Right renal cortex interstitium (tissue), 3 donors: ENCODE measurements at places on chromosomes 3 and 15. TPM values are rescaled to one million over a fixed set of nuclear protein-coding genes. Genes with fewer than 3 reads are reported as not detected.

GRCh38 chr3:83438188-83438587 is 1520.6 kb upstream of the CADM2 start:
- DNase-seq, result no peak

- no peak for DNase-seq
These were observed 537.8 kb downstream of the OTOL1 start for GRCh38 chr3:162034368-162034767.

DNA sequence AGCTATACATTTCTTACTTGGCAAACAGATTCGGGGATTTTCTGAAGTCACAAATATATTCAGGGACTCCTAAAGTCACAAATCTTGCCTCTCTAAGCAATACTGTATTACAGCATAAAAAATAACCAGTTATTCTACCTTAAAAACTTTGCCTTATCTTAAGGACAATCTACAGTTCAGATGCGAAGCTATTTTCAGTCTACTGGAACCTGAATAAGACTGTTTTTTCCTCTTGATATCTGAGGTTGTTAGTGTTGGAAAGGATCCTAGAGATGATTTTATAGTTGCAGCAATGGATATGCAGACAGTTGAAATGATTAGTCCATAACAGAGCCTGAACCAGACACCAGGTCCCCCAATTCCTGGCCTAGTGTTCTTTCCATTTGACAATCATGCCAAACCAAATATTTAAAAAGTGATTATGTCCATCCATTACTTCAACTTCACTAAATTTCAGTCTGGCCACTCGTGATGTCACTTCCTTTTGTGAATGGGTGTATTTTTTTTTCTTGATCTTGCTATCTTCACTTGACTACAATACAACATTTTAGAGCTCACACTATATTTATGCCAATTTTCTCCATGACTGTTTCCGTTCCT is 1.8 kb downstream of the HDGFL3 start:
- DNase-seq, result no peak

- no peak for DNase-seq
These were observed 19.7 kb downstream of the TM4SF4 start for GRCh38 chr3:149494022-149494758.

- DNase-seq, result no peak
These were observed 252 bp upstream of the ARMC8 start for GRCh38 chr3:138186803-138187295.

DNA sequence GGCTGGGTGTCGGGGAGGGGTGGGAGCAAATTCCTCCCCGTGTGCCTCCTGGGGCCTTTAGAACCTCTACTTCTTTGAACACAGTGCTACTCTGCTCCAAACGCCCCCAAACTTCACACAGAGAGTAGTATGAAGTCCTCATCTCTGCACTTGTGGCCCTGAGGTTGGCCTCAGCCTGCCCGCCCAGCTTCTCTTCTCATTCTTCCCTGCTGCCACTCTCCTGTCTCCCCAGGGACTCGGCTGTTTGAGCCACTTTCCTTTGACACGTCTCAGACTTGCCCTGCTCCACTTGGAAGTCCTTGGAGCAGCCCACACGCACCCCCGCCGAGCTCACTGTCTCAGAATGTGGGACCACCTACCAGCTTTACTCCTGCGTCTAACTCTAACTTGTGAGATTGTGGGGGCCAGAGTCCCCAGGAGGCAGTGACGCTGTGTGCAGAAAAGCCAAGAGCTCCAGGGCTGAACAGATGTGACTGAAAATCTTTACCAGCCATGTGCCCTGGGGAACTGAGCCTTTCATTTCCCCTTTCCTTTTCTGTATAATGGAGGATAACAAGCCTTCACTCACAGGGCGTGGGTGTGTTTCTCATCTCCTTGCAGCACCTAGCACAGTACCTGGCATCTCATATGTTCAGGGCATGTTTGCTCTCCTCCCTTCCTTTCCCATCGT is 233.6 kb upstream of the CTDSPL start:
- DNase-seq, result no peak

Gene CASR
- 21.2 TPM for polyA plus RNA-seq

- no peak for DNase-seq
These were observed 103.6 kb downstream of the TGFBR2 start for GRCh38 chr3:30710017-30710416.

GRCh38 chr3:78794431-78794830 is 973.4 kb downstream of the ROBO1 start:
- no peak for DNase-seq

- DNase-seq, result no peak
These were observed 80.6 kb upstream of the RNF7 start for GRCh38 chr3:141657516-141657915.

DNA sequence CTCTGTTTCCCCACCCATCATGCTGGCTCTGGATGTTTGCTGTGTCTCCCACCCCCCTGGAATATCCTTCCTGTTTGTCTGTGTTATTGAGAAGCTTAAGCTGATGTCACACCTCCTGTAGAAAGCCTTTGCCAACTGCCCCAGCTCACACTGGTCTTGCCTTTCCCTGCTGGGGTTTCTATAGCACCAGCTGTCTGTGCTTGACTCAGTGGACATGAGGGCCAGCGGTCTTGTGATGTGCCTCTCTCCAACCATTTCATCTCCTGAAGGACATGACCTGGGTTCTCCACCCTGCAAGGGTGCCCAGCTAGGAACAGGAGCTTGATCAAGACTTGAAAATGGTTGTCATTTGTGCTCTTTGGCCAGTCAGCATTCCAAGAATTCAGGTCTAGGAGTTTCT is 14.7 kb downstream of the TMEM40 start:
- no peak for DNase-seq

- no peak for DNase-seq
These were observed 3.4 kb downstream of the RARRES1 start for GRCh38 chr3:158728851-158729250.

GRCh38 chr15:68279779-68280753 is 2.5 kb downstream of the FEM1B start:
- no peak for DNase-seq

Gene NISCH
- 97.7 TPM for polyA plus RNA-seq

Gene C3orf70
- polyA plus RNA-seq, result 8.2 TPM

DNA sequence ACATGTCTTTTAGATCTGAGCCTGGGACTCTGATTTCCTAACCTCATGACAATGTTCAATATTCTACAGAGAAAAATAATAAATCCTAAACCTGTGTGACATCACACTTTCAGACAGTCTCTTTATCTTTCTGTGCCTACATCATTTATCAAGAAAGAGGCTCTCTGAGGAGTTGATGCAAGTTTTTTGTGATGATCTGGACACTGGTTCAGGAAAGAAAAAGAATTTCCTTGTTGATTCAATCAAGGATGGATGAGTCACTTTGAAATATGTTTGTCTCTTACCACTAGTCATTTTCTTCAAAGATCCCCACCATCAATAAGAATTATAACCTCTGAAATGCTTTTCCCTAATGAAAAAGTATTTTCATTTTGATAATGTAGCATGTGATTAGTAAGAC is 404.6 kb downstream of the WDR72 start:
- no peak for DNase-seq

DNA sequence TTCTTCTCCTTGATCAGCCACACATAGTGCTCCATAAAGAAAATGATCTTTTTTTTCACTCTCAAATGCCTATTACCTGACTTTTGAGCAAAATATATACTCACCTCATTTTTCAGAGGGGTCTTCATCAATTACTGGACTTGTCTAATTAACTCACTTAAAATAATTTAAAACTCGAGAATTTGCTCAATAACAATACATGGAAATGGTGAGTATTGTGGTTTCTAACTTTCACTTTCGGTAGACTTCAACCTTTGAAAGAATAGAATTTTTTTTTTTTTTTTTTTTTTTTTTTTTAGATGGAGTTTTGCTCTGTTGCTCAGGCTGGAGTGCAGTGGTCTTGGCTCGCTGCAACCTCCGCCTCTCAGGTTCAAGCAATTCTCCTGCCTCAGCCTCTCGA is 17.7 kb upstream of the EPHB1 start:
- DNase-seq, result no peak

DNA sequence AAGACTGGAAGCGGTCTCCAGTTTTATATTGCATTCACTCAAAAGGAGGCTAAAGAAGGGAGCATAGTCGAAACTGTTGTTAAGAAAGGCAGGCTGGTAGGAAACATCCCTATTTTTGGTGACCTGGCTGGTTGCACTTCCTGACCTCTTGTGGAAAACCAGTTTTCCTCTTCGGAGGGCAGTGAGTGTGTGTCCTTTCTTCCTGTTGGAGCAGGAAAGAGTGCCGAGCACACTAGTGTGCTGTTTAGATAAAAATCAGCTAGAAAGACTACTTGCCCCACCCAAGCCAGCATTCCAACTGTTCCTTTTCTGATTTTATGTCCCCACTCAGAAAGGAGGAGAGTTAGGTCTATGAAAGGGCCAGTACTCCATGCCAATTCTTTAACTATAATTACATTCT is 65.1 kb upstream of the CCR4 start:
- DNase-seq, result no peak

Gene ACAN
- 4.9 TPM for polyA plus RNA-seq

Gene EPHA3
- 5.2 TPM for polyA plus RNA-seq

DNA sequence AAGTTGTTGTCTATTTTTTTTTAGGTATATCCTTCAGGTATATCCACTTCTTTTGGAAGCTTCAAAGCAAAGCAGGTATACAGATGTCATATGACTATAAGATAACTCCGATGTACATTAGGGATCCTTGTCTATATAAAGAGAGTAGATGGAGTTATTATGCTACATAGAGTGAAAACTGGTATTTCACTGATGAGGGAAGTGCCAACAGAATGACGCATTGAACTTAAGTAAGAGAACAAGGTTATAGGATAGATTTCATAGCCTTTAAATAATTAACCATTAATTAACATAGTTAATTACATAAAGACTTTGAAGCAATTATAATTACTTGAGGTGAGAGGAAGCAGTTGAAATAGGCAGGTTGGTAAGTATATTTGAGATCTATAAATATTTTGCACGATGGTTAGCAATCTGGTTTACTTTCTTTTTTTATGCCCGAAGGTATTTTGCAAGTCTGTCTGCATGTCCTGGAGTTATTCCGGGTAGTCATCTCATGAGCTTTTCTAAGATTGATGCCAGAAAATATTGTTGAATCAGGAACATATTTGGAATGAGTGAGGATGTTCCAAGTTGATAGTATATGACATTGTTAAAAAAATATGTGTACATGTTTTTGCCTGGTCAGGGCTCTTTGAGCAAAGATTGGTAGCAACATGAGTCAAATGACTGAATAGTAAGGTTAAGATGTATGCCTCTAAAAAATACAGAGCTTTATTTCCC is 299.5 kb upstream of the KCNMB2 start:
- no peak for DNase-seq

Gene DNAH12
- 2.0 TPM for polyA plus RNA-seq

GRCh38 chr3:185623939-185624665 is 38.0 kb downstream of the SENP2 start:
- DNase-seq, result no peak

Gene PROK2
- polyA plus RNA-seq, result not detected

GRCh38 chr3:23277688-23278087 is 74.6 kb downstream of the UBE2E2 start:
- no peak for DNase-seq

DNA sequence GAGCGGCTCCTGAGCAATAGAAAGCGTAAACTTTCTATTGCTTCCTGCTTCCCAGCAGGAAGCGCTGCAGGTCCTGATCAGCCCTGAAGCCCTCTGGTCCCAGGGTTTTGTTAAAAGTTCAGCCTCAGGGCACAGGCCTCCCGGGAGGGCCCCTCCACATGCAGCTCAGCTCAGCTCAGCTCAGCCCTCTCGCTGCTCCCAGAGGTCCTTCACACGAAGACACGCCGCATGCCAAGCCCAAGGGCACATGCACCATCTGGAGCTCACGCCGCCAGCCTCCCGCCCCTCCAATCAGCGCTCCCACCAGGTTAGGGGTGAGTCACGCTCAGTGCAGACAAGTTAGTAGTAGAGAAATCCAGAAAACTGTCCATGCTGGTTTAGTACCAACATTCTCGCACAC is 12.7 kb downstream of the TKT start:
- no peak for DNase-seq

GRCh38 chr3:14685179-14685578 is 10.2 kb downstream of the C3orf20 start:
- no peak for DNase-seq

DNA sequence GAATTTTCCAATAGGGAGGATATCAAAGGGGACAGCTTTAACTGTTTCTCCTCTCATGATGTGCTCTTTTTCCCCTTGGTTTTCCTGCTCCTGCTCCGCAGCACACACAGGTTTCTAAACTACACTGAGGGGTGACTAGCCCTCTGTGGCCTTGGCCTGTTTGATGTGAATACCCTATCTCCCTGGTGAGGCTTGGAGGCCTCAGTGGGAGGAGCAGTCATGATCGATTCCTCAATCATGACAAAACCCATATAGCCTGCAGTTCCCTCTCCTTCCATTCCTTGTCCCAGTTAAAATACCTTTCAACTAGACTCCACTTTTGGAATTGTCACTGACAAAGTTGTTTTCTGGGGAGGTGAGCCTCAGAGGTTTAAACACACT is 24.0 kb upstream of the USP3 start:
- DNase-seq, result no peak

DNA sequence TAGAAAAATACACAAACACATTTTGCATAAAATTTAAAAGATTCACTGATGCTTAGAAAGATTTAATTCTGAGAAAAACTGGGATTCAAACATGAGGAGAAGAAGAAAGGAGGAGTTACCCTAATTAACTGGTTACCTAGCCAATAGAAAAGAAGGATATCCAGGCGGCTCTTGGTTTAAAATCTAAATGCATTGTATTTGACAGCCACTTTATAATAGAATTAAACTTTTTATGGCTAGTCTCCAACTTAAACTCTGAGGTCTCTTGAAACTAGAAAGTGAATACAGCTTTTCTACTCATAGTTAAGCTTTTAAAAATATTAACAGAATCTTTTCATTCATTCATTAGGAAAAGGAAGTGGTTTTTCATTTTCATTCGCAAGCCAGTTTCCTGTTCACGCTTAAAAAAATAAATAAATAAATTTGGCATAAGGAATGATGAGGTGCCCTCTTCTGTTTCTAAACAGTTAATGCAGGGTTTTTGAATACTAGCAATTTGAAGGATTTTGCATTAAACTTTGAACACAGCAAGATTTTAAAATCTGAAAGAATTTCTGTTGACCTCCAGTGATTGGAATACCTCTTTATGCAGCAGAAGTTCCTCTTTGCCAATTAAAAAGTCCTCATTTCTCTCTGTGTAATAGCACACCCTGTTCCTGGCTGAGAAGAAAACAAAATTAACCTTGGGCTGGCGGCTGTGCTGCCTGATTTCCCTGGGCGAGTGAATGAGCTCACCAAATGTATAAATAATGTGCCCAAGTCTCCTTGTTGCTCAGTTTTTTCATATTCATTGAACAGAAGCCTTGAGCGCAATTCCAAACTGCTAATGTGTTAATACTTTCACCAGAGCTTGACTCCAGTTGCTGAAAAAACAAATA is 105.1 kb downstream of the ZMAT3 start:
- peak; percentile 8 for DNase-seq

Gene TRIM42
- polyA plus RNA-seq, result not detected

- no peak for DNase-seq
These were observed 47.4 kb upstream of the PCSK6 start for GRCh38 chr15:101536875-101537405.

Gene CHD2
- 89.8 TPM for polyA plus RNA-seq

- no peak for DNase-seq
These were observed 1120.7 kb upstream of the ALCAM start for GRCh38 chr3:104245981-104246380.
